Stimulated activated CD4-positive, alpha-beta T cell treated with anti-CD3 and anti-CD28 coated beads, Interleukin-12 subunit alpha, Interleukin-12 subunit beta, amount 100 ng/mL, for 24 hours (primary cell): ENCODE measurements at places on chromosomes 7 and 10.

- DNase-seq, result no peak
Measured at GRCh38 chr10:74419958-74420375, 268.9 kb downstream of the ADK start.

DNA sequence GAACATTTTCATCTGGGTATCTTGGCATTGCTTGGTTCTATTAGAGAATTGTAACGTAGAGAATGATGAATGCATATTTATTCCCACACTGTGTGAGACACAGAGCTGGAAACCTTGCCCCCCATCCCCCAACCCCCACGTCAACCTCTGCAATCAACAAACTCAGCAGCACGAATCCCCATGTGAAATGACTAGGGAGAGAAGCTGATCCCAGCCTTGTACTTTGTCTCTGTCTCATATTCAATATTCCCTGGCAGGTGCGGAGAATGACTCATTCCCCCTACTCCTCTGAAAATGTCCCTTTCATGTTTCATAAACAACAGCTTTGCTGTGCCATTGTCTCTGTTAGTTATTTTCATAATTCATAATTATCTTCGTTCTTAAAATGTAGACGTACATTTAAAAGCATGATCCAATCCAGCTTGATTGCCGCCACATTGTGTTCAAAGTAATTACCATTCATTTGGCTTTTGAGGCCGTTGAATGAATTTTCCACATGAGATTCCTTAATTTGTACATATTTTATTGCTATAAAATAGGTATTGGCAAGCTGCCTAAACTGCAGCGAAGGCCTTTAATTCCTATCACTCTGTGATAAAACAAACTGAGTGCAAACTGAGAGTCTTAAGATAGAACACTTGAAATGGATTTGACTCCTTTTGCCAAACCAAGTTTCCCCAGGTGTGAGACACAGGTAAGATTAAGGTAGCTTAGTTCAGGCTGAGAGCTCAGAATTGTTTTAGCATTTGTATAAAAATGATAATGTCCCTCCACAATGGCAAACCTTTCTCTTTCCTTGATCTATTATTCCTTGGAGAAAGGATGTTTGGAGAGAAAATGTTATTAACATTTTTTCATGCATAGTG lies 920.2 kb downstream of the TYW1 start:
- DNase-seq, result no peak

GRCh38 chr7:1289666-1290025 lies 57.0 kb downstream of the UNCX start:
- no peak for DNase-seq

GRCh38 chr10:93573051-93573909 lies 6.8 kb downstream of the FFAR4 start:
- DNase-seq, result no peak

DNA sequence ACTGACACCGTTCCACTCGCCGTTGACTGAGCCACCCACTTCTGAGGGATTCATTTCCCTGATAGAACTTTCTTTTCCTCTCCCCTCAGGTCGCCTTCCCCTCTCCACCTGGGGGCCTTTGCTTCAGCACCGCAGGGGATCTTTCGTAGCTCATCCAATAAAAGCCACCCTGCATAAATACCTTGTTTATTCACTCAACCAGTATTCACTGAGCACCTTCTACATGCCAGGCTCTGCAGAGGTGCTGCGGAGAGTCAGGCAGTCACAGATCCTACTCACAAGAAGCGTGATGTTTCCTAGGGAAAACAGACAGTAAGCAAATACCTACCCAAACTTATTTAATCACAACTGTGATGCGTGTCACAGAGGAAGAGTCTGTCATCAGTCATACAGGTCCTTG lies 127.7 kb downstream of the TEX36 start:
- DNase-seq, result no peak
